ENCODE measurements at places on chromosomes 4 and X.

DNA sequence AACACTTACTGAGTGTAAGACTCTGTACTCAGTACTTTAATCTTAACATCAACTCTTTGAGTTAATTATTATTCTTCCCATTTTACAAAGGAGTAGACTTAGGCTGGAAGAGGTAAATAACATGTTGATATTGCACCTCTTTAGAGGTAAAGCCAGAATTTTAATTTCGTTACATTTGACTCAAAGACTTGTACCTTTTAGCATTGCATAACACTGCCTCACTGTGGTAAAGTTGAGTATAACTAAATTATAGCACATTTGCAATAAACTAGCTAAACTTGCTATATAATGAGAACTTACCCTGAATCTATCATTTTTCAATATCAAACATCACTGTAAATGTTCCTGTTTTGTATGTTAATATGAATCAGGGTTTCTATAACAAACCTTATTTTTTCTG, 218.5 kb downstream of the PRR32 start:
- DNase-seq: no peak

- DNase-seq: no peak
These were observed 14.0 kb upstream of the CDKN2AIP start for GRCh38 chr4:183430317-183430993.

GRCh38 chr4:145891958-145892357, 46.7 kb downstream of the ZNF827 start:
- DNase-seq: no peak

DNA sequence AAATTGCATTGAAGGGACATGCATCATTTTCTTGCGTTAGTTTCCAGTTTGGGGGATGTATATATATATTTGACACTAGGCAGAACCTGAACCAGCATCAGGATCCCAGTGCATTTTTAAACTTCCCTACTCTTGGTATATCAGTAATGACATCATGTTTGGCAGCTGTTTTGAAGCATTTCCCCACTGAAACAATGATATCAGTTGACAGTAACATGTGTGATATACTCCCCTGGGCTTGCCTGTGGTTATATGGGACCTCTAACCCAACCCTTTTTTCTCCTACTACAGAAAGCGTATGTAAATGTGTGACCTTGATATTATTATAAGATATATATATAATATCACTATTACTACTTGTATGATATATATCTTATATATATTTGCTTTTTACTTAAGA, 225.9 kb upstream of the CASK start:
- no peak for DNase-seq

DNA sequence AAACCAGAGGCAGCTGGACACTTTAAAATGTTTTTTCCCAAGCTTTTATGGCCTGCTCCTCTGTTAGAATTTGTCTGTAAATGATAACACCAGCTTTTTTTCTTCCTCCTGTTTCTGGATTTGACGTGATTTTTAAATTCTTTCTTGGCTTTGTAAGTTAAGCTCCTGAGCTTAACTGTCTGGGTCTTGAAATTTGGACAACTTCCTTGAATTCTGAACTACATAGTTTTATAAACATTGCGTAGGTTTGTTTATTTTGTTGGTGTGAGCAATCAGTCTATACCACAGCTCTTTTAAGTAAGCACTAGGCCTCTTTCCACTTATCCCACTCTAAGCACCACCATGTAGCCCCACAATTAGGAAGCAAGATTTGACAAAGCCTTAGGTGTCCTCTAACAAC, 144.4 kb upstream of the GUCY1A1 start:
- no peak for DNase-seq

GRCh38 chr4:34261799-34262314, 1982.5 kb downstream of the ARAP2 start:
- no peak for DNase-seq

GRCh38 chrX:85882601-85883000, 164.8 kb downstream of the CHM start:
- DNase-seq: no peak

GRCh38 chrX:3451571-3451970, 105.1 kb upstream of the MXRA5 start:
- no peak for DNase-seq

DNA sequence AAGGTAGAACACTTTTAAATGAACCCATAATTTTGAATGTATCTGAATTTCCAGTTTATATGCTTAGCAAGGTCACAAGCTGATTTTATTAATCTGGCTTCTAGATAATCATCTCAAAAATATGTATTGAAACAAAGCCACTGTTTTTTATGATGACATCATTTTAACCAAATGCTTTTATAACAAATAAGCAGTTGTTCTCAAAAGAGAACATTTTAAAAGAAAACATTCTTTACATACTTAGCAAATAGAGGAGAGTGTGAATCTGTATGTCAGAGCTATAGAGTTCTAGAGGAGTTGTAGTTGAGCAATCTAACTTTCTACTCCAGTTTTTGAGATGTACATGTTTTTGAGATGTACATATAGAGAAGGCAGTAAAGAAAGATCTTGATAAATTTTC, 42.5 kb downstream of the LAMP2 start:
- DNase-seq: no peak

DNA sequence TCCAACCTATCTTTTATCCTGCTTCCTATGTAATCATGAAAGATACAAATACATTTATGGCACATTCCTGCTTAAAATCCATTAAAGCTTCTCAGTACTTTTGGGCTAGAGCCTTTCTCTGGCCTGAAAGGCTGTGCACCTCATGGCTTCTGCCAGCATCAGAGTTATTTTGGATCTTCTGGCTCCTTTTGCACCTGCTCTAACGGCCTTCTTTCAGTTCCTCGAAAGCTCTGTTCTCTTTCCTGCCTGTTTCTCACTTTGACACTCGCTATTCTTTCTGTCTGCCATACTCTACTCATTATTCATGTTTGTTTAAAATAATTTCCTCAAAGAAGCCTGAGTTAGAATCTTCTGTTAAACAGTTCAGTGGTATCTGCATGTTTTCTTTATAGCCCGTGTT, 86.0 kb downstream of the LRP2BP start:
- DNase-seq: peak; percentile 26

DNA sequence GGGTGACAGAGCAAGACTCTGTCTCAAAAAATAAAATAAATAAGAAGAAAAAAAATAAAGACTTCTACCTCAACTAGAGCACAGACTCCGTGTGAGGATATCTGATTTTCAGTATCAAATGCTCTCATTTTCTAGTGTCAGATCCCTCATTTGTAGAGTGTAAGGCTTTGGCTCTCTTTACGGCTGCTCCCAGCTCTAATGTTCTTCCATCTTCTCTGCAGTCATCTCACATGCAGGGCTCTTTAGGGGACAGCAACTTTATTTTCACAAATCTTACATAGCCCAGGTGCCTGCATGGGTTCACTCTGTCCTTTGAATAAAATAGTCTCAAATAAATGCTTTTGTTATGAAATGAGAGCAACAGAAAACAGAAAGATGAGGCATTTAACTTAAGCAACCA, 19.2 kb upstream of the RHOH start:
- no peak for DNase-seq

- no peak for DNase-seq
These were observed 69.8 kb downstream of the RPS3A start for GRCh38 chr4:151169223-151169622.

DNA sequence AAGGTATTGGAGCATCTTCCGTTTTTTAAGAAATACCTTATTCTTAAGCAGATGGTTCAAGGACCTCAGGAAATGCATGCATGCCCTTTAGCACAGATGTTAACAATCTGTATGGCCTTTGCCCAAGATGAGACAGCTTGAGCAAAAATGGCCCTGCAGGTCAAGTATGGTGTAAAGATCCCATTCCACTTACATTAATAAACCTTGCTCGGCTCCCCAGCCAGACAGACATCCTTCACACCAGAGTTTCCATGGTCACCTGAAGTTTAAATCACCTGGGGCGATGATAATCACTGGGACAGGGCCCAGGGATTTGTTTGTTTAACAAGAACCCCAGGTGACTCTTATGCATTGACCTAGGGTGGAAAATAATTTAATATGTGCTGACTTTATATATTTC, 287.0 kb upstream of the NOCT start:
- DNase-seq: no peak

DNA sequence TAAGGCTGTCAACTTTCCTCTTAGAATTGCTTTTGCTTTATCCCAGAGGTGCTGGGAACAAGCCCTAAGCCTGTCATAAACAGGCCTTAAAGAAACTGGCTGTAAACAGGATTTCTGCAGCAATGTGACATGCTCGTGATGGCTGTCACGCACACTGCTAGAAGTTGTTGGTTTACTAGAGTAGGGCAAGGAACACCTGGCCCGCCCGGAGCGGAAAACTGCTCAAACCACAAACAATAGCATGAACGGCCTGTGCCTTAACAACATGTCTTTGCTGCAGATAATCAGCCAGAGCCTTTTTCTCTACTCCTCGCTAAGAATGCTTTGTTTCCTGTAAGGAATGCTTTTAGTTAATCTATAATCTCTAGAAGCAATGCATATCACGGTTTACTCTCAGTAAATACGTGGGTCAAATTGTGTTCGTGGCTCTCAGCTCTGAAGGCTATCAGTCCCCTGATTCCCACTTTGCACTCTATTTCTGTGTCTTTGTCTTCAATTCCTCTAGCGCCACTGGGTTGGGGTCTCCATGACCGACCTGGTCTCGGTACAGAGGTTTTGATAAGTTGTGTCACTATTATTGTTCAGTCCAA, 318.3 kb downstream of the GLUD2 start:
- DNase-seq: no peak

DNA sequence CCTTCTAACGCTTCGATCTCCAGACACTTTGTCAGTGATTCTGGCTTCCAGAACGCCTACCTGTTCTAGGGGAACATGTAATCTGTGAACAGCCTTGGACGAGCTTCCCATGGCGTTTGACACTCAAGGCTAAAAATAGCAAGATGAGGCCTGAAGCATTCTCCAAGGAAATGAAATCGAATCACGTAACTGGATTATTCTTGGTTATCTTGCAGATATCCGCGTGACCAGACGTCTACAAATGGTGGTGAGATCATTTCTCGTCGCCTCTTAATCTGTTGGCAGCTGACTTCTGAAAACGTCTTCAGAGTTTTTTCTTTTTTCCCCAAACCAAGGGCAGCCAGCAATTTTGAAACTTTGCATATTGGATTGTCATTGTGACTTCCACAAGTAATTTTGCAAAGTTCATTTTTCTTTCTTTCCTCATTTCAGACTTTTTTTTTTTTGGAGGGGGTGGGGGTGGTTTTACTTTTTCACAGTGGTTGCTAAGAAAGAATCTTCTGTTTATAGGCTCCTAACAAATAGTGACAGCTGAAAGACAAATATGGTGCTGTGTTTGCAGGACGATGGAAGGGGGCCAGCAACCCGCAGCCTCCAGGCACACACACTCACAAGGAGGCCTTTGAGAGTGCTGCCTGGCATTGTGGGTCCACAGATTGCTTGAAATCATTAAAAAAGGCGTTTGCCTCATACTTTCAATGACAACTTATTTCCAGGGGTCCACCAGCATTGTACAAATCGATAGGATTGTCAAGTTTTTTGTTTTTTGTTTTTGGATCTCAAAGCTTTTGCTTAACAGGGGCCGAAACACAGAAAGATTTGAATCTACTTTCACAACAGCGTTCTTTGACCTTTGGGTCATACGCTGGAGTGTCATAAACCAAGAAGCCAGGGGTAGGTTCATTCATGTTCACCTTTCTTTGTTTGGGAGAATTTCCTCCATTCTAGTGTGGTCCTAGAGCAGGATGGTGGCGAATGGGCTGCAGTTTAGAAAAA, 32.4 kb upstream of the PDLIM3 start:
- DNase-seq: no peak

GRCh38 chrX:53005327-53005726, 43.3 kb upstream of the GPR173 start:
- DNase-seq: no peak

- peak; percentile 52 for DNase-seq
These were observed 48.5 kb downstream of the PRPS1 start for GRCh38 chrX:107676559-107677378.

DNA sequence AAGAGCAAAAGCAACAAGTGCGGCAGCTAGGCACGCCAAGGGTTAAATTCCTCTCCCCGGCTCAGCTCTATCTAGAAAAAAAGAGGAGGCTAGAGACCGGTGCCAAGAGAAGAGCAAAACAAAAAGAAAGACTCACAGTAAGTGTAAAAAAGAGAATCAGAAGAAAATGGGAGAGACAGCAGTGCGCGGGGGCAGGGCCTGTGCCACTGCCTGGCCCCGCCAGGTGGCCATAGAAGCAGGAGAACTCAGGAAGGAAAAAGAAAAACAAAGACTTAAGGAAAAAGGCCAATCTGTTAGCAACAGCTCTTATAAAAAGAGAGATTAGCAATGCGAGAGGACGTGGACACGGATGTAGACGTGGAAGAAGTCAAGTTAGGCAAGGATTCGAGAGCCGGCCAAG, 3.2 kb downstream of the ACOX3 start:
- DNase-seq: no peak

DNA sequence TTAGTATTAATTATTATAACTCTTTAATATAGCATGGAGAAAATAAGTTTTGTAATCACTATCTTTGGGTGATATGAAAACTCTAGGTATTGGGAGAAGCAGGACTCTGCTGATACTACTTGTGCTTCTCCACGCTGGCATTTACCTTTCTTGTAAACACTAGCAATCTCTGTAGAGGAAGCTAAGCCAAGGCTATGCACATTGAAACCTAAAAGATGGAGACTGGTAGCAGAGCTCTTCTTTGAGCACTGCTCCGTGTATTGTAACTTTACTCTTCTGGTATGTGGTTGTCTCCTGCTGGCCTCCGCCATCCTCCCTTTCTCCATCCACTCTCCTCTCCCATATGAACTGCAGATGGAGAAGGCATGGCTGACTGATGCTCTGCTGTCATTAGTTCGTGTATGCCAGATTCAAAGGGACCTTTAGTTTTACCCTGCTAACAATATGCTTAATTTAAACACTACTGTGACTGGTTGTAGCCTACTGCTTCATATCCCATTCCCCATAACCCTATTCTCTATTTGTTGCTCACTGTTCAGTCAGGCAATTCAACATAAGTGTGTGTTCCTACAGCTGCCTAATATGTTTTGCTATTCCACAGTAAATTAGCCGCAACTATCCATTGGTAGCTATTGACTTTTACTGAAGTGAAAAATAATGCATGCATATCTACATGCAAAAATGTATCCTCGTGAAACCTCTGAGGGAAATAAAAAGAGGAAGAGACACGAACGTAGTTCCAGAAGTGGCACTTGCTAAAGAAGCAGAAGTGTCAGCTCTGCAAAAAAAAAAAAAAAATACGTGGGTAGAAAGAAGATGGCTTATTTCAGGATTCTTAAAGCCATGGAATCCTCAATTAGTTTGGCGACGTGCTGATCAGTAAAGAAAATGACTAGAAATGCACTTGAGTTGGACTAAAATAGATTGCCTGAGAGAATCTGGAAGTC, 55.6 kb upstream of the CCSER1 start:
- no peak for DNase-seq

GRCh38 chr4:122700178-122700725, 32.3 kb upstream of the BBS12 start:
- no peak for DNase-seq

GRCh38 chr4:179880756-179881155, 2362.4 kb upstream of the TENM3 start:
- no peak for DNase-seq
